Stomach (tissue), 19 donors: ENCODE measurements at places on chromosomes 12 and 14. TPM values are rescaled to one million over a fixed set of nuclear protein-coding genes. Genes with fewer than 3 reads are reported as not detected.

- no peaks in the 10 kb centered on the region for H3K27me3 ChIP-seq
- no peak overlapping the region for H3K27ac ChIP-seq
- H3K4me1 ChIP-seq, result no peaks in the 10 kb centered on the region
- no peak overlapping the region for H3K4me3 ChIP-seq
- DNase-seq, result no peak
- no peaks in the 10 kb centered on the region for H3K36me3 ChIP-seq
Measured at GRCh38 chr14:94826774-94827173, 56.9 kb upstream of the GSC start.

DNA sequence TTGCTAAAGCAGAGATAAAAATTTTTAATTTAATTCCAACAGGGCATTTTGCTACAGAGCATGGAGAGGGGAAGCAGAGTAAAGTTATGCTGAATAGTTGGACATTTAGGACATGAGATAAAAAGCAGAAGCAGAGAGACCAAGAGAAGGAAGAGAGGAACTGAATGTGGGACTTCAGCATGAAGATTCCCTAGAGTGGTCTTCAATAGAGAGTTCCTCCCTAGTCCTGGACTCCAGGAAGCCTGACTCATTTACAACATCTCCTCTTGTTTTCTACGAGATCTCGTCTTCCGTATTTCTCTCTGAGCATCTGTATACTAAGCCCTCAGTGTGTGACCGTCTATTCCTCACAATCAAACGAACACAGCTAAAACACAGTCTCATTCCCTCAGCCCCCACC lies 35.2 kb upstream of the IFT81 start:
- no peak overlapping the region for H3K27ac ChIP-seq
- no peak overlapping the region for H3K4me3 ChIP-seq
- no peaks in the 10 kb centered on the region for H3K36me3 ChIP-seq
- no peaks in the 10 kb centered on the region for H3K27me3 ChIP-seq

Gene FBXL14
- 5.4 TPM for total RNA-seq

GRCh38 chr12:11633968-11634367 lies 15.5 kb upstream of the ETV6 start:
- no peak for DNase-seq

DNA sequence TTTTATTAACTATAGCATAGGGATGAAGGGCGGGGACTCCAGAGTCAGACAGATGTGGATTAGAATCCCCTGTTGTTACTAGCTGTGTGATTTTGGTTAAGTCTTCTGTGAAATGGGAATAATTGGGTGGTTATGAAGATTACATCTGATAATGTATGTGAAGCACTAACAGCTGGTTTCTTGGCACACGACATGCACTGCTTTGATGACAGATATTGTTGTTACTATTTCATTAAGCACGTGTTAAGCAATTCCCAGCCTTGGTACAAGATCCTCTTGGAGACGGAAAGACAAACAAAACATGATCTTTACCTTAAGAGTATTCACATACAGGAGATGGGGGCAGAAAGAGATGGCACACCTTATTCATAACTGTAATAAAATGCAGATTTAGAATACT lies 7.9 kb downstream of the PPFIBP1 start:
- H3K4me1 ChIP-seq, result no peaks in the 10 kb centered on the region
- no peak overlapping the region for H3K4me3 ChIP-seq
- H3K36me3 ChIP-seq, result no peaks in the 10 kb centered on the region
- DNase-seq, result no peak

- H3K27me3 ChIP-seq, result no peaks in the 10 kb centered on the region
- H3K27ac ChIP-seq, result no peak overlapping the region
- peaks cover 41% of the 10 kb centered on the region for H3K4me1 ChIP-seq
- no peak overlapping the region for H3K4me3 ChIP-seq
- peaks cover 26% of the 10 kb centered on the region for H3K36me3 ChIP-seq
- no peak for DNase-seq
Measured at GRCh38 chr12:6754411-6754810, 1.5 kb upstream of the MLF2 start.

Gene FITM1
- total RNA-seq, result not detected

Gene BEGAIN
- not detected for total RNA-seq

Gene LAG3
- total RNA-seq, result 2.2 TPM

Gene LPCAT3
- total RNA-seq, result 116 TPM

DNA sequence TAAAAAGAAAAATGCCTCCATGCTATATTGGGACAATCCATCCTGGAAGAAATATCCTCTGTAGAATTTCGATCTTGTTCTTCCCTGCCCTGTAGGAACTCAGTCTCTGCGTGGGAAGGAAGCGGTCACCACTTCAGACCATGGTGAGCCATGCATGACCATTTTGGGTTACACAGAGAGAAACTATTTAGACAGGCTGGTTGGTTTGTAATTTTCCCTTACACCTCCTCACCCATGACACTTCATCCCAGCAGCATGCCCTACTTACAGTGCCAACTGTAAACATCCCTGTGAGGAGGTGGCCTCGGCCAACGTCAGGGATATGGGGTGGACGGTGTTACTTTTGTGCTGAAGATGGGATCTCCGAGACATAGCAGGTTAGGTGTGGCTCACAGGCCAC lies 121.4 kb downstream of the SMOC1 start:
- peaks cover 18% of the 10 kb centered on the region for H3K4me1 ChIP-seq
- H3K36me3 ChIP-seq, result no peaks in the 10 kb centered on the region
- H3K27me3 ChIP-seq, result no peaks in the 10 kb centered on the region
- no peak overlapping the region for H3K4me3 ChIP-seq

Gene KRT80
- 0.45 TPM for total RNA-seq

Gene NTF3
- not detected for total RNA-seq

Gene BICDL1
- total RNA-seq, result 67.1 TPM

DNA sequence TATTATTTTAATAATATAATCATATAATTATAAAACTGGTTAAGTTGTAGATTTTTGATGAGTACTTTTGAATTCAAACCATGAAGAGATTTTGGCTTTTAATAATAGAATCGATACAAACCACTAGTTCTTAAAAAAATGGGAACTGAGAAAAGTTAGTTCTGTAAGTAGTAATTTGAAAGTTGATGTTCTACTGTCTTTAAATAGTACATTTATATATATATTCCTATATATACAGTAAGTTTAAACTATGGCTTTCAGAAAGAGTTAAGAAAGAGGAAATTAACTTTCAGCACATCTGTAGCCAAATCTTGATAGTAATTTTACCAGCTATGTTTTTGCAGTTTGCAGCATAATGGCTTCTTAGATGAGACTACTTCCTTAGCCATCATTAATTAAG lies 7.8 kb downstream of the LRRK2 start:
- H3K4me3 ChIP-seq, result no peak overlapping the region
- peaks cover 13% of the 10 kb centered on the region for H3K36me3 ChIP-seq
- DNase-seq, result no peak
- H3K4me1 ChIP-seq, result peaks cover under 1% of the 10 kb centered on the region
- no peak overlapping the region for H3K27ac ChIP-seq
- H3K27me3 ChIP-seq, result no peaks in the 10 kb centered on the region

DNA sequence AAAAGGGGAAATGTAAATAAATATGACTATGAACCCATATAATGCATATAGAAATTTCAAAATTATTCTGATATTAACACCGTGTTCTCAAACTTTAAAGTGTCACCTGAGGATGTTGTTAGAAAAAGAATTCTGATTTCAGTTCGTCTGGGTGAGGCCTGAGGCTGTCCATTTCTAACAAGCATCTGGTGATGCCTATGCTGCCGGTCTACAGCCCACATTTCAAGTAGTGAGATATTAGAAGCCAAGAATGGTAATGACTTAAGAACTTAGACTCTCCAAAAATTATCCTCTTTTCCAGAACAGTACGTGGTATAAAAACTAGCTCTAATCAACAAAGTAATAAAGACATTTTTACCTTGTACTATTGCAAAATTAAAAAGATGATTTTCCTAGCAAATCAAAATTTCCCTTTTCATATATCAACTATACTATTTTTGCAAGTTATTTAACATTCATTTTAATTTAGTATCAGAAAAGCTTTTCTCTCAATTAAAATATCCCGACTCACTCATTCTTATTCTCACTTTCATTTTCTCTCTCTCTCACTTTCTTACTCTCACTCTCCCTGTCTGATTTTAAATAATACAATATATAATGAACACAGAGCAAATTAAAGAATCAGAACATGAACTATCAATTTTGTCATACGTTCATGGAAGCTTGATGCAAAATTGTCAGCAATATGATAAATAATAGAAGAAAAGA lies 35.0 kb downstream of the PIK3C2G start:
- DNase-seq, result no peak
- no peaks in the 10 kb centered on the region for H3K4me1 ChIP-seq
- H3K4me3 ChIP-seq, result peak overlapping the region; percentile 9
- H3K36me3 ChIP-seq, result no peaks in the 10 kb centered on the region
- H3K27me3 ChIP-seq, result no peaks in the 10 kb centered on the region

GRCh38 chr14:50085570-50086320 lies 30.6 kb downstream of the VCPKMT start:
- no peak for DNase-seq
- no peak overlapping the region for H3K27ac ChIP-seq
- H3K4me1 ChIP-seq, result no peaks in the 10 kb centered on the region
- no peak overlapping the region for H3K4me3 ChIP-seq
- no peaks in the 10 kb centered on the region for H3K27me3 ChIP-seq

Gene TSPAN11
- 1.3 TPM for total RNA-seq

DNA sequence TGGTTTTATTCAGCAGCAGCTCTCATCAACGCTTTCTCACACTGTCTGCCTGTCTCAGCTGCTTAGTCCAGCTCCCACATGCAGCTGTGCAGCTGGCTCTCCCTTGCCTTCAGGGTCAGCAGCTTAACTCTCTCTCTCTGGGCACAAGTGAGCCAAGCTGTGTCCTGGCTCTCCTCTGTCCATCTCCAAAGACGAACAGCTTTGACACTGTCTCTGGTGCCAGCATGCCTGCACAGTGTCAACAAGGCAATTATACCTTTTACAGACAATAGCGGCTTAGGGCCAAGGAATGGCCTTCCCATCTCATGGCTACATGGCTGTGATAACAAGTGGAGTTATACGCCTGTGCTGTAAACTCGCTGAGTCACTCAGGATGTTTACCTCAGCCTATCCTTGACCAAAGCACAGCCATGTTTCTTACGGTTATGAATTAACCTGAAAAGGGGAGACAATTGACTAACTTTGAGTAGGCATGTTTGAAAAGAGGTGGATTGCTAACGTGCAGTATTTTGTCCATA lies 38.4 kb upstream of the MANSC4 start:
- peaks cover 14% of the 10 kb centered on the region for H3K4me1 ChIP-seq
- peak; percentile 14 for DNase-seq
- no peaks in the 10 kb centered on the region for H3K36me3 ChIP-seq
- no peak overlapping the region for H3K27ac ChIP-seq

DNA sequence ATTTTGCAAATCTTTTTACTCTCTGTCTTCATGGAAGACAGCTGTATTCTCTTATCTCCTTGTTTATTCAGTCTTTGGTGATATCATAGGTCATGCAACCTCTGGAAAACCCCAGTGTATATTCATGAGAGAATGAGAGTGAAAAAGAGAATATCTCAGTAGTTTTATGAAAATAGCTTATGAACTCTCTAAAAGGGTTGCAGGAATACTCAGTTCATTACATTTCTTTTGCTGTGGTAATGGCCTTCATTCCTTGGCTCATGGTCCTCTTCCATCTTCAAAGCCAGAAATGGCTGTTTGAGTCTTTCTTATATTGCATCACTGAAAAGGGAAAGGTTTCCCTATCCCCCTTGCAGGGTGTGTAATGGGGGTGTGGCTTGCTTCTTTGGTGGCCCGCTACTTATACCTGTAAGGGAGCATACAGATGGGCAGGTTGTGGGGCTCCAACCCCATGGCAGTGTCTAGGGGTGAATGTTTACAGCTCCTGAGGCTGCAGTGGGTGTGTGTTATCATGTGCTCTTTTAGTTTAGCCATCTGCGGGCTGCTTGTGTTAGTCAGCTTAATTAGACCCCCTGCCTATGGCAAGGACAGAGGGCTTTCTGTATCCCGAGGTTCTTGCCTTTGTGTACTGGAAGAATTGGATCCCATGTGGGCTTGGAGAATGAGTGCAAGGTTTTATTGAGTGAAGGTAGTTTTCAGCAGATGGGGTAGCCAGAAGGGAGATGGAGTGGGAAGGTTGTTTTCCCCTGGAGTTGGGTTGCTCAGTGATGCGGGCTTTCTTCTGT lies 150.2 kb downstream of the CCDC91 start:
- no peak overlapping the region for H3K4me3 ChIP-seq
- H3K4me1 ChIP-seq, result no peaks in the 10 kb centered on the region
- H3K36me3 ChIP-seq, result no peaks in the 10 kb centered on the region
- H3K27ac ChIP-seq, result no peak overlapping the region
- DNase-seq, result no peak

DNA sequence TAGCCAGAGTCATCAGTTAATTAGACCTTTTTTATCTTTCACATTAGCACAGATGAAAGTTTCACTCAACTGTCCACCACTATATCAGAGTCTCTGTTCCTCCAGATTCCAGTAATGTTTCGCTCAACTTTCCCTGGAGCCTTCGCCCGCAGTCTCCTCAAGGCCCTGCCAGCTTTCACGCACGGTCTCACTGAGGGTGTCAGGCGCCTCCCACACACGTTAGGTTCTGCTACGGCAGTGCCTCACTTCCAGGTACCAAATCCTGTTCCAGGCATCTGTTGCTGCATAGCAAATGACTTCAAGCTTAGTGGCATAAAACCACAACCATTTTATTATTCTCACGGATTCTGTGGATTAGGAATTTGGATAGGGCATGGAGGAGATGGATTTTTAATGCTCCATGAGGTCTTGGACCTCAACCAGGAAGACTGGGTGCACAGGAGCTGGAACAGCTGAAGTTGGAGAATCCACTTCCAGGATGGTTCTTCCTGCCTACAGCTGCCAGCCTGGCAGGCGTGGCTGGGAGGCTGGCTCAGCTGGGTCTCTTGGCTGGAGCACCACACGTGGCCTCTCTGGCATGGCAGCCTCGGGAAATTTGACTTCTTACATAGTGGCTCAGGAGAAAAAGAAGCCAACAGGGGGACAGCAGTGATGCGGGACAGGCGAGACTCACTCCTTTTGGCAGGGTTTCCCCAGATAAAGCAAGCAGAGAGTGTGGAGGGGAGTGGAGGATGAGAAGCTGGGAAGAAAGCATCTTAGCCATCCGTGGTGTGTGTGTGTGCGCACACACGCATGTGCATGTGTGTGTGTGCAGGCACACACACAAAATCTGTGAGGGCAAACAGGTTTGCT lies 21.3 kb upstream of the BCDIN3D start:
- H3K27ac ChIP-seq, result no peak overlapping the region
- peaks cover 21% of the 10 kb centered on the region for H3K4me1 ChIP-seq
- no peak for DNase-seq
- H3K27me3 ChIP-seq, result peaks cover 11% of the 10 kb centered on the region
- H3K4me3 ChIP-seq, result no peak overlapping the region

- H3K4me3 ChIP-seq, result no peak overlapping the region
- no peak for DNase-seq
- no peak overlapping the region for H3K27ac ChIP-seq
- H3K4me1 ChIP-seq, result no peaks in the 10 kb centered on the region
Measured at GRCh38 chr14:22122829-22123560, 449.4 kb upstream of the OR4E1 start.

- no peak overlapping the region for H3K4me3 ChIP-seq
- H3K4me1 ChIP-seq, result no peaks in the 10 kb centered on the region
- no peak overlapping the region for H3K27ac ChIP-seq
- H3K27me3 ChIP-seq, result no peaks in the 10 kb centered on the region
- no peak for DNase-seq
Measured at GRCh38 chr12:27936196-27936595, 36.3 kb downstream of the PTHLH start.

Gene P2RX2
- total RNA-seq, result not detected

- H3K4me3 ChIP-seq, result no peak overlapping the region
- H3K27ac ChIP-seq, result no peak overlapping the region
- no peak for DNase-seq
- H3K4me1 ChIP-seq, result no peaks in the 10 kb centered on the region
- H3K36me3 ChIP-seq, result no peaks in the 10 kb centered on the region
- H3K27me3 ChIP-seq, result no peaks in the 10 kb centered on the region
Measured at GRCh38 chr12:133222211-133222610, 13.5 kb downstream of the ANHX start.
